ENCODE measurements at places on chromosomes 1 and 21.
A peak's percentile ranks its signal among the peaks of the same experiment; 100 is the strongest.

- DNase-seq: no peak
Observed at GRCh38 chr1:3774946-3775489, 2.5 kb downstream of the SMIM1 start.

- no peak for DNase-seq
Observed at GRCh38 chr1:233389893-233390292, 62.4 kb downstream of the MAP3K21 start.

DNA sequence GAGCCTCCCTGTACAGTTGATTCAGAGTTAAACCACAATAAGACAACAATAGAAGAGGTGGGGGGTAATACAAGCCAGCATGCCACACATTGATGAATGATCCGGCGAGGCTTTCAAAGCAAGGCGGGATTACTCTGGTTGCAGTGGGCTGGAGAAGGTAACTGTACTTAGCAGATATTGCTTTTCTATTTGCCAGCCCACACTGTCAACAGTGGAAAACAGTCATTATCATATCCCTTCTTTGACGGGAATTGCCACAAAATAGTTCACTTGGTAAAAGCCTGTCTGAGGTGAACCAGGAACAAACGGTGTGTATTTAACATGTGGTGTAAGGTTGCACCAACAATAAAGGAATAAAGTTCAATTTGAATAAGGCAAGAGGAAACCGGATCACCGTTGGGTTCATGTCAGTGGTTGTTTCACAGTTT is 5.8 kb upstream of the KCNJ15 start:
- DNase-seq: no peak

DNA sequence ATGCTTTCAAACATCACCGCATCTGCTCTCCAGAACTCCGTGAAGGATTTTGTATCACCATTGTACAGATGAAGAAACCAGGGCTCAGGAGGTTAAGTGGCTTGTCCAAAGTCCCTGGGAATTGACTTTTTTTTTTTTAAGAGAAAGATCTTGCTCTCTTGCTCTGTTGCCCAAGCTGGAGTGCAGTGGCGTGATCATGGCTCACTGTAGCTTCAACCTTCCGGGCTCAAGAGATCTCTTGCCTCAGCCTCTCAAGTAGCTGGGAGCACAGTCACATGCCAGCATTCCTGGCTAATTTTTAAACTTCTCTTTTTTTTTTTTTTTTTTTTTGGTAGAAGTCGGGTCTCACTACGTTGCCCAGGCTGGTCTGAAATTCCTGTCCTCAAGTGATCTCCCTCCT is 6.9 kb upstream of the TAS1R2 start:
- no peak for DNase-seq

DNA sequence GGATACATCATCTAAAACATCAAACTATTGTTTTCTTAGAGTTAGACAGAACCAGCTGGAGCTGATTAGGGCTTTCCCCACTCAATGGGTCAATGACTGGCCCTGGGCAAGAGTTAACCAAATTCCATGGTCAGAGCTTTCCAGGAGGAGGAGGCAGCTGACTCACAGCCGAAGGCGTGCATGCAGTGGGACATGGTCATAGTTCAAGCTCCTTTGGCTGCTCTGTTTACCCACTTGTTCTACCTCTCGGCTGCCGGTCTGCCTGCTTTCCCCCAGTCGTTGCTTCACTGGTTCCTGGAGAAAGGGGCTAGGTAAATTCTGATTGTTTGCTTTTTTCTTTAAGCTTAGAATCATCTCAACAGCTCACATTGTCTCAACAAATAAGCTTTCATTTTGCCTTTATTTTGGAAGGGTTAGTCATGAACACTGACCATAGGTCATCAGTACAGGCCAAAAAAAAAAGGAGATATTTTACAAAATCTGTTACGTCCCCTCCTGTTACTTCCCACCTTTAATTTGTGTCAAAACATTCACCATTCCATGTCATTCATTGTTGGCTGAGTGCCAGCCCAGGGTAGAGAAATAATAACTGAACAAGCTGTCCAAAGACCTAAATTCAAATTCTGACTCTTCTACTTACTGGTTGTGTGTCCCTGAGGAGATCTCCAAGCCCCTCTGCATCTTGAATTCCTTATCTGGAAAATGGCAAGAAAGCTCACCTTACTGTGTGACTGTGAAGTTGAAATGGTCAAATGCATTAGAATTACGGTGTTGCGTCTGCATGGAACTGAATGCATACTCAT is 12.0 kb downstream of the MAB21L3 start:
- DNase-seq: no peak

- DNase-seq: no peak
Observed at GRCh38 chr1:172976222-172977041, 74.3 kb downstream of the TNFSF18 start.

GRCh38 chr1:225908773-225909172 is 15.3 kb downstream of the PYCR2 start:
- peak; percentile 82 for DNase-seq

DNA sequence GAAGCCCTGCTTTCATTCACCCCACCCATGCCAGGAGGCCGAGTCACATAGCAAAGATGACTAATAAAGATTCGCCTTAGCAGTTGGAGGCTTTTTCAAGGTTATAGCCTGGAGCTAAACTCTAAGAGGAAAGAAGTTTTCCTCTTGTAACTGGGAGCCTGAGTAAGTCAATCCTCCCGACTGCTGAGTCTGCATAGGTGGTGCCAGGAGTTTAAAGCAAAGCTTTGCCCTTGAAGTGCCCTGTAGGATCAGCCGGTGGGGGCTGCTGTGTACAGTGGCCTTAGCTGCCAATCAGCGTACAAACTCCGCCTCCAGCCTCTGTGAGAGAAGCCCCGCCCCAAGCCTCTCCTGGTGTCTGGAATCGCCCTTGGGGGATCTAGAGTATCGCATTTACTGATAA is 147.5 kb upstream of the SPATA6 start:
- DNase-seq: no peak

- no peak for DNase-seq
Observed at GRCh38 chr1:9811239-9811966, 12.4 kb downstream of the CLSTN1 start.

DNA sequence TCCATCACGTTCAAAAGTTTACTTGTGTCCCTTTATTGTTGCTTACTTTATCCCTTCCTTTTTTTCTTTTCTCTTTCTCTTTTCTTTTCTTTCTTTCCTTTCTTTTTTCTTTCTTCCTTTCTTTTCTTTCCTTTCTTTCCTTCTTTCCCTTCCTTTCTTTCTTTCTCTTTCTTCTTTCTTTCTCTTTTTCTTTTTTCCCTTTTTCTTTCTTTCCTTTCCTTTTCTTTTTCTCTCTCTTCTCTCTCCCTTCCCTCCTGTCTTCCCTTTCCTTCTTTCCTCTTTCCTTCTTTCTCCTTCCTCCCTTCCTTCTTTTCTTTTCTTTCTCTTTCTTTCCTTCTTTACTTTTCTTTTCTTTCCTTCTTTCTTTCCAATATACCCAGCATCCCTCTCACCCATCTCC is 391.2 kb downstream of the DPYD start:
- DNase-seq: no peak

- DNase-seq: no peak
Observed at GRCh38 chr1:204683284-204684205, 2.0 kb downstream of the LRRN2 start.

DNA sequence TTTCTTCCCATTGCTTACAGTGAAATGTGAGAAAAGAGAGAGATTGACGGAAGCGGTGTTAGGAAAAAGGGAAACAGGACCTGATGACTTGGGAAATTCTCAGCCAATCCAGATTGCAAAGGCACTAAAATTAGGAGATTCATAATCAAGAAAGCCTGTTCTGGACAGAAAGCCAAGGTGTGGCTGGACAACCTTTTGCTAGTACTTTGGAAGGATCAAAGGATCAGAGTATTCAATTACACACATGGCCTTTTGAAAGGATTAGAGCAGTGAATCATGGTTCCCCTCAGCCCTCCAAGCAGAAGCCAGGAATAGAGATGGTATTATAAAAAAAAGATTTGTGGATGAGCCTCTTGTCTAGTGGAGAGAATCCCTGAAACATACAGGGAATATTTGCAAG is 669.8 kb upstream of the ADAMTS5 start:
- no peak for DNase-seq

- peak; percentile 60 for DNase-seq
Observed at GRCh38 chr21:43609501-43610340, 49.6 kb downstream of the HSF2BP start.

GRCh38 chr1:189986516-189986915 is 491.1 kb downstream of the BRINP3 start:
- no peak for DNase-seq

DNA sequence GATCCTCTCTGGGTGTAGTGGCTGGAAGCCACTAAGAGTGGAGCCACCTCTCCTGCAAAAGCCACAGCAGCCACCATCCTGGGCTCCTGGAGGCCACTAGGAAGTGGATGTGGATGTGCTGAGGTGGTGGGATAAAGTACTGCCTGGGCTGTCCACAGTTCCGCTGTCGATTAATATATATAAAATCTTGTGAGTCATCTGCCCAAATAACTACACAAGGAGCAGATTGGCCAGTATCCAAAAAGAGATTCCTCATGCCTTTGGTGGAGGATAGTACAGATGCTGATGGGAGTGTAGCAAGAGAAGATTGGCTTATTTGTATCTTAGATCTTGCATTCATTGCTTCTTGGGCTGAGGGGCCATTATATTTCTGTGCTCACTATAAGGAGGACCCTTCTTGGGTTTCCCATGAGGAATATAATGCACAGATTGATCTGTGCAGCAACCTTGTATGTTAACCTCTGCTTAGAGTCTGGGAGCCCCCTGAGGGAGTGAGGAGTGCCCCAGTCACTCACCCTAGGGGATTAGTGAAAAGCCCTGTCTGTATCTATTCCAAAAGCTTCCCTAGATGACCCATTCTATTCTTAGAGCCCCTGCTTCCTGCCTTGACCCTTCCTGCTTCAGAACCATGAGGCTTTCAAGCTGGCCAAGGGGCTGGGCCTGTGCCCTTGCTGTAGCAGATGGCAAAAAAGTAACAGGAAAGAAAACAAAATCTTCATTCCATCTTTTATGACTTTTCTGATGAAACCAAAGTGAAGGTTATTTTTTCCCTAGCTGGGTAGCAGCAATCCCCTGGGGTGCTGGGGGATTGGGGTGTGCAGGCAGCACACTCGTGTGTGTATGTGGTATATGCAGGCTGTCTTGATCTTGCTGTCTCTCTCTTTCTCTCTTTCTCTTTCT is 31.7 kb downstream of the RCSD1 start:
- no peak for DNase-seq

DNA sequence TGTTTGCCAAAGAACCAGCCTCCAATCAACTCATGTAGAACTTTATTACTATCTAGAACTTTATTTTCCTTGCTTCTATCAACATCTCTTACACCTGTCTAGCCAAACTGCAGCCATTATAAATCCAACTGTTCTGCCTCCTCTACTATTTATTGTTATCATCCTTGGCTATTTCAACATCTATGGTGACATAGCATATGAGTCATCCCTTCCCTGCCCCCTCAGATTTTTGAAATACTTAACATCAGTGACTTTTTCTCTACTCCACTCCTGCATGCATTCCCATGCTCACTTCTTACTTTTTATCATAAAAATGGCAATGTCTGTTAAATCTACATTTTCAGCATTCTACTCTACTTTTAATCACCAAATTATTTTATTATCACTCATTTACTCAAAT is 544.9 kb upstream of the NEGR1 start:
- DNase-seq: no peak

DNA sequence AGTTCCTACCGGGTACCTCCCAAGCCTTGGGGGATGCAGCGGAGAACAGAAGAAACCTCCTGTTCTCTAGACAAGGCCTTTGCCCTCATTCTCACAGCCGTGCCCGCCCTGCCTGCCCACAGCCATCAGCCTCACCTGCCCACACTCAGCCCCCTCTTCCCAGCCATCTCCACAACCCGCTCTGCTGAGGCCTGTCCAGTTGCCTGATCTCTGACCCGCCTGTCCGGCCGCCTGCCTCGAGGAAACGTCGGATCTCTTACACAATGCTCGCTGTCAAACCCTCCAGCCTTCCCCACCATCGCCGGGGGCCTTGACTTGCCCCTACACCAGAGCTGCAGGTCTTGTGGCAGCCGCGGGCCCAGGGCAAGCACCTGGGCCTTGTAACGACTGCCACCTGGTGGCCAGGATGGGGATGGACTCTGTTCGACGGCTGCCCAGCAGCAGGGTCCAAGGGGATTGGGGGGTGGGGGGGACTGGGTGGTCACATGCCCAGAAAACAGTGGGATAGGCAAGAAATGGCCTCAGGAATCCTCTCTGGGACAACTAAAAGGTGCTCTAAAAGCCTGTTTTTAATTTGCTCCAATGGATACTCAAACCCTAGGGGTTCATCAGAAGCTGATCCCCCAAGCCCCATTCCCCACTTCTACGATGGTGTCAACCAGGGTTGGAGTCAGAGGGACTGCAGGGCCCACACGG is 31.0 kb downstream of the SLC45A1 start:
- DNase-seq: no peak

GRCh38 chr1:3663999-3664699 is 11.8 kb downstream of the TP73 start:
- DNase-seq: peak; percentile 59

GRCh38 chr1:151514366-151514765 is 3.2 kb downstream of the CGN start:
- DNase-seq: no peak

DNA sequence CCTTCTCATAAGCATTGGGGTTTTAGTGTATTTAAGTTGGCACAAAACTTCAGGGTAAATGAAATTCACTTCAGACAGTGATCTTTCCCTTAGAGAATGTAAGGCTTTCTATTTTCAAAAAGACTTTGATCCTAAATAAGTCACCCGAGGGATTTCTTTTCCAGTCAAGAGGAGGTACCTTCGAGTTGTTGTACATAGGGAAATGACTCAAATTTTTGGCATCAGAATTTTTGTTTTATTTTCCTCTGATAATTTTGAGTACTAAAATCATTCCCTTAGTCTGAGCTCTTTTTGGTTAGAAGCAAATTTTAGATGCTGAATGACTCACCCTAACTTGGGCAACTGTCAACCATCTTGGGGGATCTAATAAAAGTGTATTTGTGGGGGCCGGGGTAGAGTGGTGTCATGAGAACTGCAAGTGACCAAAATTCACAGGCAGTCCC is 193.9 kb downstream of the DHRS3 start:
- no peak for DNase-seq

- DNase-seq: no peak
Observed at GRCh38 chr1:74579425-74579824, 67.0 kb upstream of the LRRC53 start.

GRCh38 chr1:242710286-242710685 is 185.8 kb upstream of the PLD5 start:
- no peak for DNase-seq

DNA sequence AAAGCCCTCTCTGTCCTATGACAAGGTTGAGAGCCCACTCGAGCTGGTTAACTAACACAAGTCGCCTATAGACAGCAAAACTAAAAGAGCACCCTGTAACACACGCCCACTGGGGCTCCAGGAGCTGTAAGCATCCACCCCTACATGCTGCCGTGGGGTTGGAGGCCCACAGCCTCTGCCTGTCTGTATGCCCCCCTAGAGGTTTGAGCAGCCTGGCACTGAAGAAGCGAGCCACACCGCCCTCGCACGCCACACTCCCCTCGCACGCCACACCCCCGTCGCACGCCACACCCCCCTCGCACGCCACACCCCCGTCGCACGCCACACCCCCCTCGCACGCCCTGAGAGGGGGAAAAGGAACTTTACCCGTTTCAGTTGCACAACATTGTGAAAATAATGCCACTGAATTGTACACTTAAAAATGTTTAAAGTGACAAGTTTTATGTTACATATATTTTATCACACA is 13.2 kb upstream of the HMGCL start:
- DNase-seq: no peak

GRCh38 chr1:156899956-156900718 is 6.6 kb downstream of the PEAR1 start:
- no peak for DNase-seq

- DNase-seq: no peak
Observed at GRCh38 chr21:28336314-28336713, 656.4 kb downstream of the LTN1 start.

- no peak for DNase-seq
Observed at GRCh38 chr1:234401658-234402057, 28.4 kb downstream of the COA6 start.

GRCh38 chr1:33442141-33442540 is 11.2 kb upstream of the PHC2 start:
- no peak for DNase-seq

All from NCI-H1417 treated with DMSO at 0.1 percent for 48 hours (cell line).